ENCODE measurements at places on chromosomes 3 and 15.

DNA sequence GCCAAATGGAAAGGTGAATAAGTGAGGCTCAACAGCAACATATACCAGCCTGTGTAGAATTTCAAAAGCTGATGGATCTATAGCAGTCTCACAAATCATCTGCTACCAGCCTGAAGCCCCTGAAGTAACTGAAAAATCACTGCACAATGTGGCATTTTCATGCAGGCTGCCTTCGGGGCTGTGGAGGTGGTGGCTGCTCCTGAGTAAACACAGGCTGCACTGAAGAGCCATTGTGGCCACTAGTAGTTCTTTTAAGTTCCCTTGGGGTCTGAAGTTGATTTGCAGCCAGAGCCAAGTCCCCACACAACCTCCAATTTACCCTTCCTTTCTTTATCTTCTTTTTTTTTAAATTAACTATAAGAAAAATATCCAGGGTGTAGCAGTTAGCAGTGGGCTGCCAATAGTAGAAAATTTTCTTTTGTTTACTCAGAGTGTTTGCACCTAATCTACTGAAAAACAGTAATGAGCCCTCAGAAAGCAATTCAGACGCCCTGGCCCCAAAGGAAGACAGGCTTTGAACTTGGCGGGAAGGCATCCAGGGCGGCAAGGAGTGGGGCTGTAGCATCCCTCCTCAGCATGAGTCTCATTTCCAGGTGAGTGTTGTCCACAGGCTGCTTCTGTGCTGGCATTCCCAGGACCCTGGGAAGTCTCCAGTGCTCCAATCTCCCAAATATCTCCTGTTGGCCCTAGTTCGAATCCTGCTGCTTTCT, 13.3 kb upstream of the SUSD5 start:
- no peak for ATAC-seq

GRCh38 chr3:51687431-51688205, 16.6 kb downstream of the TEX264 start:
- ATAC-seq: no peak

- no peak for ATAC-seq
Measured at GRCh38 chr3:106678657-106679390, 698.4 kb upstream of the CCDC54 start.

DNA sequence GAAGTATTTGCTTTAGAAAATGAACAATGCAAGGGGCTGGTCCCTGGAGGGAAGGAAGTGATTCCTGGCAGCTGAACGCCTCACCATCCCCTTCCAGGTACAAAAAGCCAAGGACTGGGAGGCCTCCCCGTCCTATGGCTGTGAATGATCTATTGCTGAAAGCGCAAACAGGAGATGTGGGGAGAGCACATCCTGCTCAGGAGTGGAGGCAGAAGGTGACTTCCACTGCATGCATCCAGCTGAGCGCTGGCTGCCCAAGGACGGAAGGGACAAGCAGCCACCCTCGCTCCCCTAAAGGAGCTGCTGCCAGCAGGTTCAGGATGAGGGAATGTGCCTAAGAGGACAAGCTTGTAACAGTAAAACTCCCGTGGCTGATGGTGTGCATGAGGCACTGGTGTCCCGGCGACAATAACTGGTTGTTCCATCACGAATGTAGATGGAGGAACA, 41.4 kb downstream of the ABTB1 start:
- no peak for ATAC-seq

- ATAC-seq: no peak
Measured at GRCh38 chr3:155568295-155568694, 176.6 kb downstream of the PLCH1 start.

GRCh38 chr3:195212749-195213375, 58.1 kb downstream of the XXYLT1 start:
- no peak for ATAC-seq

- no peak for ATAC-seq
Measured at GRCh38 chr3:57226176-57226575, 1.4 kb upstream of the APPL1 start.

- ATAC-seq: no peak
Measured at GRCh38 chr3:182487143-182487542, 306.2 kb upstream of the ATP11B start.

- no peak for ATAC-seq
Measured at GRCh38 chr3:127524296-127524896, 66.1 kb downstream of the TPRA1 start.

- ATAC-seq: no peak
Measured at GRCh38 chr3:10140996-10141546, 507 bp upstream of the VHL start.

GRCh38 chr15:70358011-70358819, 260.5 kb upstream of the TLE3 start:
- ATAC-seq: no peak

DNA sequence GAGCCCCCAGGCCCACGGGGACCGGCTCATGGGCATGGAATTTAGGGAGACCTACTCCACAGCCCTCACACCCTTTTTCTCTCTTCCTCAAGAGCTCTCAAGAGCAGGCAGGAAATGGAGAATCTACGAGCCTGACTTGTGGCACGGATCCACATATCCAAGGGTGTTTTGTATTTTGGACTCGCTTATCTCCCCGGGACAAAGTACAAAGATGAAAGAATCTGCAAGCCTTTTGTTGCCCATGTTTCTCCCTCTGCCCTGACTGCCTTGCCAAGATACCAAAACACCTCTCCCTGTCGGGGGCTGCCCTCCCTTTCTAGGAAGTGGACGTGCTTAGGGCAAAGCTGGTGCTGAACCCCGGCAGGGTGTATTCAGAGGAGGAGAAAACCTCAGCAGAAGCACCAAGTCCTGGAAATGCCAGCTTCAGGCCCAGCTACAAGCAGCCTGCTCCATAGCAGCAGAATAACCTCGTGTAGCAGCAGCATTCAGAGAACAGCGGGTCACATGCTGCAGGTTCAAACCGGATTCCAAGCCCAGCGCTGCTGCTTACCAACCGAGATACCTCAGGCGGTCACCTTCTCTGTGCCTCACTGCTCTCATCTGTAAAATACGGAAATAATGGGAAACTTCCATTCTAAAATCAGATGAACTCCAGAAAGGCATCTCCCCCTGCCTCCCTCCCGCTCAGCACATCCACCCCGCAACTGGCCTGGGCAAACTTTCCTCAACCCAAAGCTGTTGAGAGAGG, 35.2 kb downstream of the DNASE1L3 start:
- ATAC-seq: no peak

DNA sequence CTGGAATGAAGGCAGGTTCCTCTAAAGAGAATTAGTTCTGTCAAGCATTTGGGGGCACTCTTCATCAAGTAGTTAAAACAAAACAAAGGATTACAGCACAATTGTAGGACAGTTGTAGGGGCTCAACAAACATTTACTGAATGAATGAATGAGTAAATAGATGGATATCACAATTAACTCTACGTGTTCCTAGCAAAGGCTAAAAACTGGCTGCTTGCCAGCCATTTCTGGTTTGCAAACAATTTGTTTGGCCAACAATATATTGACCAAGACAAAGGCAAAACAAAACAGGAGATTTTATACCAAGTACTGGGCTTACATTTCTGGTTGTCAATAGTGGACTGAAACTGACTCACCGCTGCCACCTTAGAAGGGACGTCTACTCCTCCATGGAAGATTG, 116.8 kb downstream of the ZNF280D start:
- no peak for ATAC-seq

GRCh38 chr15:68421115-68421551, 10.8 kb downstream of the ITGA11 start:
- ATAC-seq: no peak

- no peak for ATAC-seq
Measured at GRCh38 chr3:168671091-168671490, 575.4 kb upstream of the GOLIM4 start.

GRCh38 chr3:123376451-123377242, 72.2 kb downstream of the ADCY5 start:
- ATAC-seq: no peak

GRCh38 chr3:185131602-185132256, 21.1 kb downstream of the C3orf70 start:
- ATAC-seq: no peak

DNA sequence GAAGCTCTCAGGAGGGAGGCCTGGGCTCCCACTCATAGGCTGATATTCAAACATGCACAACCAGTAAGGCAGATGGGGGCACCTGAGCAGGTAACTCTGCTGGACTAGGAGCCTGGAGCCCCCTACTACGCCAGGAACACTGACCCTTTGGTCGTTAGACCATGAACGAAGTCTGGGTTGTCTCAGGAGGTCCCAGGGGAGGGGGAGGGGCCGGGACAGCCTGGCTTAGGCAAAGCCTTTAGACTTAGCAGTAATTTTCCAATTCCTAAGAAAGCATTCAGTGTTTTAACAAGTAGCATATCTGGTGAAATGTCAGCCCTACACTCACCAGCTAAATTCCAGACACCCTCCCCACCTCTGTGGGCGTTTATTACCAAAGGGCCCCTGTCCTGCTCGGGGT, 67.4 kb upstream of the ST8SIA2 start:
- no peak for ATAC-seq

- ATAC-seq: no peak
Measured at GRCh38 chr3:191148131-191148530, 50.9 kb upstream of the OSTN start.

DNA sequence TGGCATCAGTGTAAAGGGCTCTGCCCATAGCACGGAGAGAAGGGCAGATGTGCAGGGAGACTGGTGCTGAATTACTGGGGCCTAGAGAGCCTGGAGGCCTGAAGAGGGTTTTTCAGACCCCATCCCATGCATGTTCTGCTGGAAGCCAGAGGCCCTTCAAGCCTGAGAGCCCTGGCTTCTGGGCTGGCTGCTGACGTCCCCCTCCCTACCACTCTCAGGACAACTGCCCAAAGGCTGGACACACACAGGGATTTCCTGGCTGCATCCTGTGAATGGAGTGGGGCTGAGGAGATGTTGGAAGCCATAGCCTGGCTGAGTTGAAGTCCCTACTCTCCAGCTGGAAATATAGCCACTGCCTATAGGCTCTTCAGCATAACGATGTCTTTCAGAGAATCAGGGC, 16.9 kb upstream of the DOCK3 start:
- no peak for ATAC-seq

- ATAC-seq: no peak
Measured at GRCh38 chr3:194142156-194142910, 6.4 kb downstream of the HES1 start.

GRCh38 chr15:93210995-93211394, 122.0 kb upstream of the RGMA start:
- no peak for ATAC-seq

Measured in stimulated activated memory B cell treated with anti-CD40 and anti-IgM and Interleukin-4, amounts not matched to agents 10 μg/mL and 1 μg/mL and 100 μg/mL, for 72 hours (primary cell).